ENCODE measurements at places on chromosomes 2 and 18.

- no peak for DNase-seq
Observed at GRCh38 chr2:230777721-230778120, 65.1 kb downstream of the CAB39 start.

DNA sequence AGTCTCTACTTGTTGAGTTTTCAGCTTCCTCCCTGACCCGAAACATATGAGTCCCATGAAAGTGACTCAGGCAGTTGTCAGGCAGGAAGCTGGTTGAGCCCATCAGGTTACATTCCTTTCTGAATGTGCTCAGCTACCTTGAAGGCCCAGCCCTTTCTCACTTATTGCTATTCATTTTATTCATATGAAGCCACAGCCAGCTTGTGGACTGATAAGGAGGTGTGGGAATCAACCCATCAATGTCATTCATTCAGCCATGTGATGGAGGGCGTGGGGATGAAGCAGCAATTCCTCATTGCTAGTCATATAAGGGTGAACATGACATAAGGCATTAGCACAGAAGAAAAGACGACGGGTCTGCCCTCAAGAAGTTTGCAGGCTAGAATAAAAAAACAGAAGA, 5.3 kb upstream of the VPS4B start:
- no peak for DNase-seq

- no peak for DNase-seq
Observed at GRCh38 chr2:149651229-149651628, 63.7 kb upstream of the MMADHC start.

GRCh38 chr2:239445771-239446524, 45.1 kb upstream of the HDAC4 start:
- DNase-seq = peak; percentile 79

DNA sequence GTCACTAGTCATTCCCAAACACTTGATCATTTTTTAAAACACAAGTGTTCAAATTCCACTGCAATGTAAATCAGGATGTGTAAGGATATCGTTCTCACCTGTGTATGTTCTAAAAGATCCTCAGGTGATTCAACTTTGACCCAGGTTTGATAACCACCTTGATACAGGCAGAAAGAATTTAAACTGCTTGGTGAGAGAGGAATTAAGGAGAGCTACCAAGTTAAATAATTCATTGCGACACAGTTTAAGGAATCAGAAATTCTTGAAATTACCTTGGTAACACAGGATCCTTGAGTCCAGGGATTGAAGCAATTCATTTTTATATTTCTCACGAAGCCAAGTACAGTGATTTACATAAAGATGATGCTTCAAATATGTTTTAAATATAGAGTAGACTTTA, 80.7 kb upstream of the EHBP1 start:
- DNase-seq = no peak

GRCh38 chr18:59684777-59685176, 12.4 kb downstream of the CCBE1 start:
- DNase-seq = no peak

- no peak for DNase-seq
Observed at GRCh38 chr2:121429927-121430520, 100.7 kb upstream of the RNU4ATAC start.

- DNase-seq = no peak
Observed at GRCh38 chr18:73758446-73758845, 389.2 kb downstream of the FBXO15 start.

DNA sequence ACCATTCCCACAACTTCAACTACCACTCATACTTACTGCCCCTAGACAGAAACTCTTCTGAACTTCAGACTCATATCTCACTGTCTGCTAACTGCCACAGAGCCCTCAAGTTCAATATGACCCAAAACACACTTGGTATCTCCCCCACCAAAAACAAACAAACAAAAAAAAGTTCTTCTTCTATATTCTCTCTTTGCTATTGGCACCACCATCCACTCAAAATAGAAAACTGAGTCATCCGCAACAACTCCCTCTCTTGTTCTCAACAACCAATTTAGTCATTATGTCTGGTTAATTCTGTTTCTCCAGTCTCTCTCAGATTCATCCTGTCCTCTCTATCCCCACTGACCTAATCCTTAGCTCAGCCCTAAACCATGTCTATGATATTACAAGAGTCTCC, 7.2 kb upstream of the DCTN1 start:
- DNase-seq = no peak

- no peak for DNase-seq
Observed at GRCh38 chr2:43484323-43484930, 111.4 kb downstream of the THADA start.

DNA sequence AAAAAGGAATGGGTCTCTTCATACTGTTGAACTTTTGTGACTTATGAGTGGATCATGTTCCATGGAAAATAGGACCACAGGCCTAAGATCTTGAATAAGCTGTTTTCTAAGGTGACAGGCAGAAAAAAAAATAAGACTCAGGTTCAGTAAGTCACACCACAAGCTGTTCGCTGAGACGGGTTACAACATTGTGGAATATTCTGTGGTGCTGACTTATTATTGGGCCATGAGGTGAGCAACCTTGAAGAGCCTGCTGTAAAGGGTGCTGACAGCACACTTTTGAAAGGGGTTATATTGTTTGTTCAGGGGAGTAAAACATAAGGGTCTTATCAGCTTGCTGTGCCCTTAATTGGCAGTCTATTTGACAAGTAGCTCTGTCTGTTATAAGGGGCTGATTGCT, 439.8 kb upstream of the SLC14A2 start:
- DNase-seq = no peak

DNA sequence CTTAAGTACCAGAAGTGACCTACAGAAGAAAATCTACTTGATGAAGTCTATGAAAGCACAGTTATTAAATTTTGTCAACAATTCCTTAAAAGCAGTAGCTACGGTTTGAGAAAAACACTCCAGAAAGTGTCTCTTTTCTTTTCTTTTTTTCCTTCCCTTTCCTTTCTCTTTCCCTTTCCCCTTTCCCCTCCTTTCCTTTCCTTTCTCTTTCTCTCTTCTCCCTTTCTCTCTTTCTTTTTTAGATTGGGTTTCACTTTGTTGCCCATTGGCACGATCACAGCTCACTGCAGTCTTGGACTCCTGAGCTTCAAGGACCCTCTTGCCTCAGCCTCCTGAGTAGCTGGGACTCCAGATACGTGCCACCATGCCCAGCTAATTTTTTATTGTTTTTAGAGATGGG, 2.6 kb upstream of the ALMS1 start:
- no peak for DNase-seq

GRCh38 chr2:71333619-71334018, 2.0 kb downstream of the ZNF638 start:
- DNase-seq = no peak

GRCh38 chr18:49051311-49051967, 100.7 kb upstream of the SMAD7 start:
- DNase-seq = no peak

DNA sequence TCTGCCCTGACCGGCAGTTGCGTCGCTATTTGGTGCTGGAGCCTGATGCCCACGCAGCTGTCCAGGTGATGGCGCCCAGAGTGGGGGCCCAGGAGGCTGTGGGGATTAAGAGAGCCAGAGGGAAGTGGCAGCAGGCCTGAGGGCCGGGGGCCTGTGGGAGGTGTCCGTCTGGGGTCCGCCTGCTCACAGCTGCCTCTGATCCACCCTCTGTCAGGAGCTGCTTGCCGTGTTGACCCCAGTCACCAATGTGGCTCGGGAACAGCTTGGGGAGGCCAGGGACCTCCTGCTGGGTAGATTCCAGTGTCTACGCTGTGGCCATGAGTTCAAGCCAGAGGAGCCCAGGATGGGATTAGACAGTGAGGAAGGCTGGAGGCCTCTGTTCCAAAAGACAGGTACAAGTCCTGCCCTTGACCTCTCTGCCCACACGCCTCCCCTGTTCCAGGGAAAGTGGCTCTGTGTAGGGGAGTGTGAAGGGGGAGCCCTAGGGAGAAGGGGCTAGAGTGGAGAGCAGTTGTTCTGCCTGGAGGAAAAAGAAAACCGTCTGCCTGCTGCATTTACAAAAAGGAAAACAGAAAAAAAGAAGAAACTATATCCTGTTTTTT, 11.6 kb downstream of the STK11IP start:
- no peak for DNase-seq

DNA sequence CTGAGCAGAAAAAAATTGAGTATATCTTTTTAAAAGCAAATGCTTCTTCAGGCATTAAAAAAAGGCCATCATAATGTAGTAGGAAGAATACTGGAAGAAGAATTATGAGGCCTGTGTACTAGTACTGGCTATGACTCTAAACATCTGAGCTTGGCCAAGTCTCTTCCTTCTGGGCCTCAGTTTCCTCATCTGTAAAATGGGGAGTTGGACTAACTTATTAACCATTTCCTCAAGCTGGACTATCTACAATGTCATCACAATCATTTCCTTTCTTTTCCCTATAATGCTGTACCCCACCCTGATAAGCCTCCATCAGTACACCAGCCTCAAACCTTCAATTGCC, 29.3 kb downstream of the FABP1 start:
- no peak for DNase-seq

DNA sequence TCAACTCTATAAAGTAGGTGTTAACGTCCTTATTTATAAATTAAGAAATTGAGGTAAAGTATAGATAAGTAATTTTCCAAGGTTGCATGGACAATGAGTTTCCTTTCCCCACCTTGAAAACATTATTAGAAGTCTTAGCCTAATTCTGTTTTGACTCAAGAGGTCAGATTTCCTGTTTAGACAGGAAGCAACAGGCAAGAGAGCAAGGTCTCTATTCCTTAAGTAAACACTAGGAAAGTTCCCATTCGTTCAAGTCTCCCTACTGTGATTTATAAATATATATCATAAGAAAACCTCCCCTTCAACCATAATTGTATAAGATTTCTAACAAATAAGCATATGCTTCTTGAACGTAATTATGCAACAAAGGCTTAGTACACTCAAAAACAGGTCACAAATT, 40.3 kb downstream of the CLASP1 start:
- DNase-seq = no peak

- DNase-seq = no peak
Observed at GRCh38 chr2:45722477-45722876, 71.0 kb downstream of the PRKCE start.

DNA sequence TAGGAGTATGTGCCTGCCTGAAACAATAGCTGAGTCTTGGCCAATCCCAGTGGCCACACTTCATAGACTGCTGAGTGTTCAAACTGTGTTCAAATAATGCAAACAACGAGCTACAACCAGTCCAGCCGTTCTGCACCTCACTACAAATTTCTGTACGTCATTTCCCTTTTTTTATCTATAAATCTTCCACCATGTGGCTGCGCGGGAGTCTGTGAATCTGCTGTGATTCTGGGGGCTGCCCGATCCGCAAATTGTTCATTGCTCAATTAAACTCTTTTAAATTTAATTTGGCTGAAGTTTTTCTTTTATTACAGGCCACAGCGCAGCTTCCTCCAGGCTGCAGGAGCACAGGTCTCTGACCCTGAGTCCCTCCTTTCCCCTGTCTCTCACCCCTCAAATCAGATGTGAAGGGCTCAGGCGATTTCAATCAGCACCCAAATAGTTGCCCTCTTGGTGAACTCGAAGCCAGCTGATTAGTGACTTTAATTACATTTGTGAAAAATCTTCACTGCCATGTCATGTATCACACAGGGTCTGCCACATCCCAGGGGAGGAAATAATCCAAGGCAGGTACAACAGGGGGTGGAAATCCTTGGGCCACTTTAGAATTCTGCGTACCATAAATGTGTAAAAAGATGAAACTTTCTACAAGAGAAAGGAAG, 145.6 kb downstream of the NDUFA10 start:
- no peak for DNase-seq

- DNase-seq = no peak
Observed at GRCh38 chr2:99261242-99261641, 5.8 kb upstream of the LYG2 start.
